CD8-positive, alpha-beta memory T cell (primary cell): ENCODE measurements at places on chromosomes 1 and 21. TPM values are rescaled to one million over a fixed set of nuclear protein-coding genes. Genes with fewer than 3 reads are reported as not detected.

Gene RASAL2
- total RNA-seq = 0.04 TPM

DNA sequence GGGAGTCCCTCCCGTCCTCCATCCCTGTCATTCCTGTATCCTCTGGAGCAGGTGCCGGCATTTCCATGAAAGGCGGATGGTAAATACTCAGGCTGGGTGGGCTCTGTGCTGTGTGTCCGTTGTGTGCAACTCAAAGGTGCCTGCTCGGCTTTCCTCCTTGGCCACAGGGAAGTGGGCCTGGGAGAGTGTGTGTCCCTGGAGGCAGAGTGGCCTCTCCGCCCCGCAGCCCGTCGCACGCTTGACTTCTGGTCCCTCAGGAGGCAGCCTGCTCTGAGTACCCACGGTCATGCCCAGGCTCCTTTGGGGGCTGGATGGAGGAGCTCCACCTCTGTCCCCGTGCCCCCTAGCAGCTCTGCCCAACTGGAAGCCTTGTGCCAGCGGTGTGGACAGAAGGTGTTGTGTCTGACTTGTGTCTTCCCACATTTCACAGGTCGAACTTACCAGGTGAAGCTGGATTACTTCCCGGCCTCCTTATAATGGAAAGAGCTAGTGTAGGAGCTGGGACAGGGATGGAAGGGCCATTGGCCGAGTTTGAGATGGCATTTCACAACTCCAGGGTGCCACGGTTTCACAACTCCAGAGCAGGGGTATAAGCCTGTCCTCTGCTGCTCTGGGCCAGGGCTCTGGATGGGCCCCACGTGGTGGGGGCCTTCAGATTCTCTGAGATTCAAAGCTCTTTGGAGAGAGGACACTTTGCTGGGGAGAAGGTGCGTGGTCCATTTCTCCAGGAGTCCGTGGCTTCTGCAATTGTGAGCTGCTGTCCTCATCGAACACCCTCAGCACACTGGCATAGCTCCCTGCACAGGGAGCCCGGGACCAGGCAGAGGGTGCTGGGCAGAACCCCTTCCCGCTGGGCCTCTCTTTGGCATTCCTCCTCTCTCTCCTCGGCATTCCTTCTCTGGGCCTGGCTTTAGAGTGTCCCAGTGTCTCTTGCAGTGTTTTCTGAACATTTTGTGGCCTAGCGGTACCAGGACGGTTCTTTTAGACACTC, 152.7 kb upstream of the COL6A1 start:
- DNase-seq = no peak
- no peaks in the 10 kb centered on the region for H3K27me3 ChIP-seq
- no peak overlapping the region for H3K27ac ChIP-seq

DNA sequence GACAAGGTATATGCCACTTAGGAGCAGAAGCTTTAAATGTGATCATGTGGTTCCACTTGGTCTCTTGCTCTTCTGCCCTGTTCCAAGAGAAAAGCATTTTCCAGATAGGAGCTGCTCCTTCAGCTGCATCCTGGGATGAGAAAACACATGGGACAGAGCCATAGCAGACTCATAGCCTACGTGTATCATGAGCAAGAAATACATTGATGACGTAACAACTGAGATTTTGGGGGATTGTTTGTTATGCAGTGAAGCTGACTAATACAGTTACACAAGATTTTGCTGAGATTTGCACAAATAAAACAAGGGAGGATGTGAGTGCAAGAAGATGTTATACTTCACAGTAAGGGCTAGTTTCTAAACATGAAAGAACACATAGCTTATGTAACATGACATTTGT, 36.0 kb upstream of the IRF2BP2 start:
- no peaks in the 10 kb centered on the region for H3K27me3 ChIP-seq
- H3K36me3 ChIP-seq = no peaks in the 10 kb centered on the region
- H3K4me3 ChIP-seq = no peak overlapping the region
- DNase-seq = no peak
- no peaks in the 10 kb centered on the region for H3K4me1 ChIP-seq

GRCh38 chr1:155872527-155872926, 13.2 kb downstream of the SYT11 start:
- no peaks in the 10 kb centered on the region for H3K27me3 ChIP-seq
- H3K36me3 ChIP-seq = no peaks in the 10 kb centered on the region
- H3K4me1 ChIP-seq = no peaks in the 10 kb centered on the region
- no peak for DNase-seq
- H3K27ac ChIP-seq = no peak overlapping the region
- no peak overlapping the region for H3K4me3 ChIP-seq

DNA sequence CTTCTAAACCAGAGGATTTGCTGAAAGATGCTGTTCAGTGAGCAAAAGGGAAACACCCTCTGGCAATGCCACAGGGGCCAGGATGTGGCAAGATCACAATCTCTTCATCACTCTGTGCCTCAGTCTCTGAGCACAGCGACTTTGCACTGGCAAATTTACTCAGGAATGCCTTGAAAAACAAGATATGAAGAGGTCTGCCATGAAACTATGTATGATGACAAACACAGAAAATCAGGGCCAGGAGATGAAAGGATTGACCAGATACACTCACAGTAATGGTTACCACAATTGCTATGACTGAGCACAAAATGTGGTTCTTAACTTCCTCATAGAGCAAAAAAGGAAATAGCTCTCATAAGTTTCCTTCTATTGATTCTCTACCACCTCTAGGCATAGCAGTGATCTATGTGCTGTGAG, 5.8 kb downstream of the TTC13 start:
- H3K4me3 ChIP-seq = peak overlapping the region; percentile 10
- no peak overlapping the region for H3K27ac ChIP-seq
- DNase-seq = peak; percentile 39
- no peaks in the 10 kb centered on the region for H3K27me3 ChIP-seq

- H3K27me3 ChIP-seq = no peaks in the 10 kb centered on the region
- no peak overlapping the region for H3K4me3 ChIP-seq
- H3K36me3 ChIP-seq = no peaks in the 10 kb centered on the region
- no peak for DNase-seq
- H3K27ac ChIP-seq = no peak overlapping the region
Measured at GRCh38 chr1:30783256-30783915, 25.8 kb upstream of the LAPTM5 start.

DNA sequence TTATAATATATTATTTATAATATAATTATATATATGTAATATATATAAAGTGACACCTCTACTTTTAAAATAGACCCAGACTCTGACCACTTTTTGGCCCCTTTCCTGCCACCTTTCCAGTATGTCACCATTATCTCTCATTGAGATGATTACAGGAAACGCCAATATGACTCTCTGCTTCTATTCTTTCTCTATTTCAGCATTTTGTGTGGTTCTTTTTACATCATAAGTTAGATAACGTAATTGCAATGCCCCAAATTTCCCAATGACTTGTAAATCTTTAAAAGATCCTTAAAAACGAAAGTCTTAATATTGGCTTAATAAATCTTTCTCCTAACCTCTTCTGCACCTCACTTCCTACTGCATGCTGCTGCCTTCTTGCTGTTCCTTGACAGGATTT, 8.1 kb upstream of the GBP5 start:
- H3K4me3 ChIP-seq = no peak overlapping the region
- H3K27me3 ChIP-seq = no peaks in the 10 kb centered on the region
- H3K36me3 ChIP-seq = no peaks in the 10 kb centered on the region
- H3K27ac ChIP-seq = no peak overlapping the region
- no peak for DNase-seq

GRCh38 chr1:66296951-66297350, 237.0 kb upstream of the SGIP1 start:
- H3K4me1 ChIP-seq = peaks cover 21% of the 10 kb centered on the region
- no peak overlapping the region for H3K4me3 ChIP-seq
- DNase-seq = no peak
